Thymus (tissue), 14 donors: ENCODE measurements at places on chromosomes 1 and 21. TPM values are rescaled to one million over a fixed set of nuclear protein-coding genes. Genes with fewer than 3 reads are reported as not detected.

DNA sequence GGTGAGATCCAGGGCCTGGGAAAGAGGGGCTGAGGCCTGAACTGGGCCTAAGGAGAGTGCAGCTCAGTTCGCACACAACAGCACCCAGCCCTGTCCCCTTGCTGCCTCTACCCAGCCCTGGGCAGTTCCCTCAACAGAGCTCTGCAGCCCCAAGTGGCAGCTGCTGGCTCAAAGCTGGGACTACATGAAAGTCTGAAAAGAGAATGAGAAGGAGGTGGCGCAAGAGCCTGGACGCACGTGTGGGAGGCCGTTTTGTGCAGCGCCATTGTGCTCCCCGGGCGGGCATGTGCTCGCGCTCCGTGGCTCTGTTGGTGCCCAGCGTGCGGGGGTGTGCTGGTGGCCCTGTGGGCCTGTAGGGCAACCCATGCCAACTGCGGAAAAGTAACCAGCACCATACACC, 10.3 kb downstream of the GPR37L1 start:
- no peak overlapping the region for H3K4me3 ChIP-seq
- no peak for DNase-seq
- H3K27me3 ChIP-seq = no peaks in the 10 kb centered on the region
- H3K4me1 ChIP-seq = no peaks in the 10 kb centered on the region
- peak overlapping the region; percentile 61 for H3K27ac ChIP-seq

- peak overlapping the region; percentile 88 for H3K4me3 ChIP-seq
- peak overlapping the region; percentile 89 for H3K27ac ChIP-seq
- H3K4me1 ChIP-seq = peaks cover 38% of the 10 kb centered on the region
- DNase-seq = peak; percentile 83
Measured at GRCh38 chr1:23525558-23526250, 5.3 kb downstream of the E2F2 start.

The NUAK2 gene
- 2.1 TPM for total RNA-seq

GRCh38 chr1:196400478-196401451, 207.5 kb downstream of the KCNT2 start:
- no peaks in the 10 kb centered on the region for H3K36me3 ChIP-seq
- H3K27me3 ChIP-seq = no peaks in the 10 kb centered on the region
- no peak for DNase-seq

The ALX3 gene
- total RNA-seq = 0.14 TPM

The PGLYRP4 gene
- total RNA-seq = 1.3 TPM

The GJA4 gene
- 3.8 TPM for total RNA-seq

GRCh38 chr1:25819491-25820246, at the start of gene MTFR1L:
Gene MTFR1L, plus strand, starts transcription at chr1:25819954. Its CDS starts 3,151 bp downstream, at chr1:25823105.
- H3K36me3 ChIP-seq = peaks cover 8% of the 10 kb centered on the region
- no peaks in the 10 kb centered on the region for H3K27me3 ChIP-seq
- H3K4me1 ChIP-seq = peaks cover 10% of the 10 kb centered on the region
- peak; percentile 94 for DNase-seq

DNA sequence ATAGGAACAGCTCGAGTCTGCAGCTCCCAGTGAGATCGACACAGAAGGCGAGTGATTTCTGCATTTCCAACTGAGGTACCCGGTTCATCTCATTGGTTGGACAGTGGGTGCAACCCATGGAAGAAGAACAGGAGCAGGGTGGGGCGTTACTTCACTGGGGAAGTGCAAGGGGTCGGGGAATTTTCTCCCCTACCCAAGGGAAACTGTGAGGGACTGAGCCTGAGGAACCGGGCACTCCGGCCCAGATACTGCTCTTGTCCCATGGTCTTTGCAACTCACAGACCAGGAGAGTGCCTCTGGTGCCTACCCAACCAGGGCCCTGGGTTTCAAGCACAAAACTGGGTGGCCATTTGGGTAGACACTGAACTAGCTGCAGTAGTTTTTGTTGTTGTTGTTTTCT, 307.1 kb downstream of the AMY1C start:
- DNase-seq = no peak
- no peak overlapping the region for H3K4me3 ChIP-seq
- no peaks in the 10 kb centered on the region for H3K36me3 ChIP-seq

DNA sequence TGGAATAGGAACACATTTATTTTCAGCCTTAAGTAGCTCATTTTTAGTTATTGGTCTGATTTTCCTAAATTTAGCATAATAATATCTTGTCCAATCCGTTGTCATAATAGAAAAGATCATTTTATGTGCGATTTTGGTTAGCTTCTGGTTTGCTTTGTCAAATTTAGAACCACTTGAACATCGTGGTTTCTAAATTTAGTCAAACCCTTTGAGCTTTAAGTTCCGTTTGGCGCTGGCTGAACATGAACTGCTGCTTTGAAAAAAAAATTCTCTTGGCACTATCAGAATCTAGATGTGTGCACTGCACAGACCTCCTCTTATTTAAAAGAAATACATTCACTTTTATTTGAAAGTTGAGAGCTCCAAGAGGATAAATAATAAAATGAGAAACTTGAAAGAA, 370.6 kb downstream of the PTPRC start:
- DNase-seq = no peak
- H3K4me3 ChIP-seq = peak overlapping the region; percentile 24
- H3K4me1 ChIP-seq = peaks cover 12% of the 10 kb centered on the region
- H3K36me3 ChIP-seq = peaks cover 2% of the 10 kb centered on the region
- H3K27me3 ChIP-seq = no peaks in the 10 kb centered on the region
- H3K27ac ChIP-seq = no peak overlapping the region

DNA sequence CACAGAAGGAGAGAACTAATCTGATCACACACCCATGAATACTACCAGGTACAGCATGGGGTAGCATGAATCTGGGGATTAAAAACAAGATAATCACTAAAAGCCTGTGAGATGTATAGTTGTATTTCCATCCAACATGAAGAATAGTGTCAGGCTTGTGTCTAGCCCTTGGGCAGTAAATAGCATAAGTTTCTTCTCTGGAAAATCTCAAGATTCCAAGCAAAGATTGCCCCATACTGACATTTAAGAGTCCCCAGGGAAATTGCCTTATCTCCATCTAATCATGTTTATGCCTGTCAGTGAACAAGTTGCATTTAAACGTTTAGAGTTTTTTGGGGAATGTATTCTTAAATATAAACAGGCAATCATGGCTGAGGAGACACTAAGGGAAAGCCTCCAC, 109.2 kb upstream of the SERTAD4 start:
- DNase-seq = no peak
- H3K27ac ChIP-seq = no peak overlapping the region
- no peaks in the 10 kb centered on the region for H3K4me1 ChIP-seq

- no peak overlapping the region for H3K27ac ChIP-seq
- no peaks in the 10 kb centered on the region for H3K4me1 ChIP-seq
- no peaks in the 10 kb centered on the region for H3K27me3 ChIP-seq
- DNase-seq = no peak
Measured at GRCh38 chr1:33741749-33742148, 122.1 kb upstream of the HMGB4 start.

GRCh38 chr1:156566436-156566835, 5.9 kb downstream of the IQGAP3 start:
- no peak overlapping the region for H3K27ac ChIP-seq
- no peaks in the 10 kb centered on the region for H3K27me3 ChIP-seq
- no peak for DNase-seq
- peaks cover 2% of the 10 kb centered on the region for H3K4me1 ChIP-seq
- H3K4me3 ChIP-seq = no peak overlapping the region

DNA sequence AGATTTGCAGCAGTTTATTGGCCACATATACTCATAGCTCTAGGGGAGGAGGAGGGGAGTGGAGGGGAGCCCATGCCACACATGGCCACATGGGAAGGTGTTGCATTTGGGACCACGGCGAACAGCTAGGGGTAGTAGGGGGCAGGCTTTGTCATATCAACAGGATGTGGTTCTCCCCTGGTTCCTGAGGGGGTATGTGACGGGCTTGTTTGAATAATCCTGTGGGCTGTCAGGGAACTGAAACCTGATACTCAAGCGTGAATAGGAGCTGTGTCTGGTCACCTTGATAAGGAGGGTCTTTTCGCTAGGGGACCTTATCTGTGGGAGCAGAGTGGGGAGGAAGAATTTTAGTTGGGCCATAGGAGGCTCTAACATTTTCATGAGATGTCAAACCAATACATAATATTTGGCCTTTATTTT, 264.7 kb downstream of the CTH start:
- H3K27ac ChIP-seq = no peak overlapping the region
- no peaks in the 10 kb centered on the region for H3K36me3 ChIP-seq
- DNase-seq = no peak
- no peak overlapping the region for H3K4me3 ChIP-seq
- H3K27me3 ChIP-seq = no peaks in the 10 kb centered on the region

The CRYZ gene
- 50.9 TPM for total RNA-seq

DNA sequence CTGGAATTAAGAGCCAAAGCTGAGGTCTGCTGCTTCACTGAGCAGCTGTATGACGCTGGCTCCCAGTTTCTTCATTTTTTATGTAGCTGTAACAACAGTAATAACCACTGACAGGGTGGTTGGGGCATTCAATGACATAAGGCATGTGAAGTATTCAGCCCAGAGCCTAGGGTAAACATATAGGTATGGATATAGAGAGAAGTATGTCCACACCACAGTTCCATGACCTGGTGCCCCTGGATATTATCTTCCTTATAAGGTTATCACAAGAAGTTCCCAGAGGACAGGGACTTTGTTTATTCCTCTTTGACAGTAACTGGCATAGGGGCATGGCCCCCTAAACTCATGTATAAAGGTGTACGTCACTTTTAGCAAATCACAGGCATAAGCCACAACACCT, 14.7 kb downstream of the RAB42 start:
- H3K4me3 ChIP-seq = no peak overlapping the region
- H3K27ac ChIP-seq = no peak overlapping the region
- H3K36me3 ChIP-seq = peaks cover 72% of the 10 kb centered on the region
- H3K4me1 ChIP-seq = no peaks in the 10 kb centered on the region

The KIAA0040 gene
- total RNA-seq = 14.4 TPM

- DNase-seq = no peak
- no peak overlapping the region for H3K4me3 ChIP-seq
- no peaks in the 10 kb centered on the region for H3K36me3 ChIP-seq
- H3K4me1 ChIP-seq = no peaks in the 10 kb centered on the region
Measured at GRCh38 chr1:46221749-46222148, 18.6 kb downstream of the LURAP1 start.

DNA sequence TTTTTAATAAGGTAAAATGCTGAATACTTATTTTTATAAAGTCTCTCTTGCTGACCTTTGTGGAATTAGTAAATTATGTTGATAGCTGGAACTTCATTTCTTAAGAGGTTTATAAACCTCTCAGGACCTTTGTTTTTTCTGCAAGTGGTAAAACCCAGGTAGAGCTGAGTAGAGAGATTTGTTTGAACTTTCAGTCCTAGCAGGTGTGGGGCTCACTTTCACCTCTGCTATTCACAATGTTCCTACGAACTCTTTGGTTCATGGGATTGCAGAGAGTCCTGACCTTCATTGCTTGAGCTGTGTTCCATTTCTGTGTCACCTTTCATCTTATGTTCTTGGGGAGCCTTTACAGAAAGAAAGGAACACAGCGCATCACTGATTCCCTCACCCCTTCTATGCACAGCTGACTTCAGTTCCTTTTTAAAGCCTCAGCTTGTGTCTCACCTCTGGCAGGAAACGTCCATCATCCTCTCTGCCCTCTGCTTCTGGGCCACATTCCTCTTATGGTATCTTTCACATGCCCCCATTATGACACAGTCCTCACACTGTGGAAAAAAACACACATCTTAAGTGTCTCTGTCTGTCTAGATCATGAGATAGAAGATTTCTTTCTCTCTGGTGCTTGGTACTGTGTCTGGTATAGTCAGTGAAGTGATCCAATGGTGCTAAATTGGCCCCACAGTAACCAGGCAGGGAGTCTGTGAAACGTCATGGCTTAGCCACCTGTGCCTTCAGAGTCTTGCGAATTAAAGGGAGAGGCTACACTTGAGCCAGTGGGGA, 262.5 kb upstream of the B3GALT2 start:
- peak overlapping the region; percentile 92 for H3K27ac ChIP-seq
- H3K27me3 ChIP-seq = no peaks in the 10 kb centered on the region
- no peak overlapping the region for H3K4me3 ChIP-seq
- DNase-seq = peak; percentile 62

The IFI6 gene
- 266 TPM for total RNA-seq

GRCh38 chr1:53047737-53048736, 14.0 kb upstream of the PODN start:
- no peak for DNase-seq
- no peak overlapping the region for H3K4me3 ChIP-seq
- no peaks in the 10 kb centered on the region for H3K27me3 ChIP-seq

DNA sequence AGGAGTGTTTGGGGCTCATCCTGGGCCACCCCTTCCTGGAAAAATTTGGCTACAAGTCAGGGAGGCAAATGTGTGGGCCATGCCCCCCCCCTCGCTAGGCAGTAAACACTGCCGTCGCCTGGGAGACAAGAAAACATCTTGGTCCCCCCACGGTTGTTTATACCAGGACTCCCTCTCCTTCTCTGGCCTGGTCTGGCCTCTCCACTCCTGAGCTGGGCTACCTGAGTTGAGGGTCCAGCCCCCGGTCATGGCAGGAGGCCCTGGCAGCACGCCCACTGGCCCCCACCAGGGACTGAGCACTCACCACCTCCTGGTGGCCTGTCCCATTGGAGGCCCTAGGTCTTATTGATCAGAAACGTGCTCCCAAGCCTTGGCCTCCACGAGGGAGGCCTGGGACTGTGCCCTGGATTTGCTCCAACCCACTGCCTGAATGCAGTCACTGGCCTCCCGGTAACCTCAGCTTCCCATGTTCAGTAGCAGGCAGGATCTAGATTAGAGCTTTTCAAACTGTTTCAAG, 15.8 kb downstream of the KCNQ4 start:
- H3K4me1 ChIP-seq = peaks cover 32% of the 10 kb centered on the region
- H3K27me3 ChIP-seq = no peaks in the 10 kb centered on the region
- DNase-seq = no peak

The TNFRSF9 gene
- total RNA-seq = 9.0 TPM

- DNase-seq = no peak
- peaks cover 8% of the 10 kb centered on the region for H3K4me1 ChIP-seq
- H3K27me3 ChIP-seq = peaks cover 3% of the 10 kb centered on the region
- no peak overlapping the region for H3K27ac ChIP-seq
- peaks cover 13% of the 10 kb centered on the region for H3K36me3 ChIP-seq
- no peak overlapping the region for H3K4me3 ChIP-seq
Measured at GRCh38 chr1:9592510-9593075, 3.9 kb downstream of the TMEM201 start.

GRCh38 chr1:67126111-67126746, 8.5 kb downstream of the C1orf141 start:
- no peak overlapping the region for H3K4me3 ChIP-seq
- DNase-seq = no peak
- H3K36me3 ChIP-seq = no peaks in the 10 kb centered on the region
- H3K27ac ChIP-seq = no peak overlapping the region
- H3K4me1 ChIP-seq = no peaks in the 10 kb centered on the region
